MV-4-11 (cell line): ENCODE measurements at places on chromosomes 5 and 9.

DNA sequence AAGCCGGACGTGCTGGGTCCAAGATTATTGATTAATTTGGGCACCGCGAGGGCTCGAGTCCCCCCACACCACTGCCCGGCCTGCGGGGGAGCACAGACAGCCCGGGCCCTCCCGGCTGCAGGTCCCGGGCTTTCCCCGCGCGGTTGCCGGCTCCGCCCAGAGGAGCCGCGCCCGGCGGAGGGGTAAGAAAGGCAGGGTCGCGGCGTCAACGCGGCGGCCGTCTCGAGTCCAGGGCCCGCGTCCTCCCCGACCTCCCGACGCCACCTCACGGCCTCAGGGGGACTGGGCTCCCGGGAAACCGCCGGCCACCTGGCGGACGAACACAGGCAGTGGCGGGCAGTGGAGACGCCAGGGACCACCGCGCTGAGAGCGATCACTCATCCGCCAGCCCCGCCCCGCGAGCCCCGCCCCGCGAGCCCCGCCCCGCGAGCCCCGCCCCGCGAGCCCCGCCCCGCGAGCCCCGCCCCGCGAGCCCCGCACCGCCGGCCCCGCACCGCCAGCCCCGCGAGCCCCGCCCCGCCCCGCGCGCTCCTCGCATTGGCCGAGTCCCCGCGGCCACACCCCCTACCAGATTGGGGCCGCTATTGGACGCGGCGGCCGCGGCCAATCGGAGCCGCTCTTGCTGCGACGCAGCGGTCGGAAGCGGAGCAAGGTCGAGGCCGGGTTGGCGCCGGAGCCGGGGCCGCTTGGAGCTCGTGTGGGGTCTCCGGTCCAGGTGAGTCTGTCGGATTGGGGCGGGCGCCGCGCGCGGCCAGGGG is at the start of gene MRPL41:
MRPL41 (plus strand) TSS at position 616 of the 758 bp plus-strand sequence. CDS start 203 bp downstream, outside the sequence.
- peak; percentile 83 for DNase-seq

DNA sequence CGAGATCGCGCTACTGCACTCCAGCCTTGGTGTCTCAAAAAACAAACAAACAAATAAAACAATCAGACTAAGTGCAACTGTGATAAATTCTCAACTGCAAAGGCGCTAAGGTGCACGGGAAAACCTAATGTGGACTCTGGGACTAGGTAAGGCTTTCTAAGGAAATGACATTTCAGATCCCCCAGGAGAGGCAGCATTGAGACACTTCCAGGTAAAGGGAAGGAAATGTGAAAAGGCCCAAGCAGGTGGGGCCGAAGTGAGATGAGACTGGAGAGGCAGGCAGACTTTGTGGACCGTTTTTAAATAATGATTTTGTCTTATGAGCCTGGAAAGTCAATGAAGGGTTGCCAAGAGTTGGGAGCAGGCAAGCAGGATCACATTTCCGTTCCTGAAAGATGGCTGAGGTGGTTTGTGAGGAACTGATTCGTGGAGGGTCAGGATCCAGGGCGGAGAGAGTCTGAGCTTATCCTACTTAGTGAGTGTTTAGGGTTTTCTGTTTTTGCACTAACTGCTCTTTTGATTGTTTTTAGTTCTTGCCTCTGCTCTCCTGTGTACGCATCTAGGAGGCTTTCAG is 2.0 kb upstream of the APBA1 start:
- no peak for DNase-seq

DNA sequence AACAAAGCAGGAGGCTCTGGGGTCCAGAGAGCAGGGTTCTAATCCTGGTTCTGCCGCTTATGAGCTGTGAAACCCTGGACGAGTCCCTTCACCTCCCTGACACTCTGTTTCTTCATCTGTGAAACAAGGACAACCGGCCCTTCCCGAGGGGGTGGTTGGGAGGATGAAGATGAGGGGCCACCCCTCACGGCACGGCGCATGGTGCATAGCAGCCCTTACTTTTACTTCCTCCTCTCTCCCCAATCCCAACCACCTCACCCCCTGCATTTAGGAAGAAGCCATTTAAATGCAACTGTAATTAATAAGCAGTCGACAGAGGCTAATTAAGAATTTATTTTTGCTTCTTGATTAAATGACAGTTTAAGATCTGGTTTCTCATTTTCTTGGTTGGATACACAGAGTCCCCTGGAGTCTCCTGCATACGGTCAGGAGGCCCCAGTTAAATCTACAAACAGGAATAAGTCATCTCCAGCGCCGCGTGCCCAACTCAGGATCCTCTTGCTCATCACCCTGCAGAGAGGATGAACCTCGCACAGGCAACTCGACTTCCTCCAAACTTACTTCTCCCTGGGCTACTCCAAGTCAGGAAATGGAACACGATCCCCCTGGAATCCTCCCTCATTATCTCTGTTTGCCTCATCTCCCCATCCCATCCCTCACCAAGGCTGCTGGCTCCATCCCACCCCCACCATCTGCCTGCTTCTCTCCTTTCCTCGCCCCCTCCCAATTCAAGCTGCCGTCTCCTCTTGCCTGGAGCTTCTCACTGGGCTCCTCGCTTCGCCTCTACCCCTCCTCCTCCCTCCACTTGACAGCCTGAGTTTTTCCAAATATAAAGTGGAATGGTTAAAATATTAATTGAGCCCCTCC is 95.9 kb downstream of the HRH2 start:
- no peak for DNase-seq

DNA sequence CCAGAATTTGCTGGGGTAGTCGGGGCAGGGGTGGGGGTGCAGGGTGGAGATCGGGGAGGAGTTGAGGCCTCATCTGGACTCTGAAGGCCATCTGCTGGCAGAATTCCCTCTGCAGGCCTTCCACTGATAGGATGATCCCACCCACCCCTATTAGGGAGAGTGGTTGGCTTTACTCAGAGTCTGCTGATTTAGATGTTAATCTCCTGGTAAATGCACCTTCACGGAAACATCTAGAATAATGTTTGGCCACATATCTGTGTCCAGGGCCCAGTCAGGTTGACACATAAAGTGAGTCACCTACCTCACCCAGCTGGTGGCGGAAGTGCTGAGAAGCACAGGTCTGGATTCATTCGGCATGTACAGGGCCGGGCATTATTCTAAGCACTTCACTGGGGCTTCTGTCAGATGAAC is 50.0 kb downstream of the DAPK1 start:
- no peak for DNase-seq

- DNase-seq, result no peak
These were observed 59.5 kb downstream of the STX17 start for GRCh38 chr9:99966001-99966400.

GRCh38 chr5:67301285-67301903 is 104.8 kb upstream of the CD180 start:
- DNase-seq, result peak; percentile 76

- no peak for DNase-seq
These were observed 84.3 kb downstream of the SIL1 start for GRCh38 chr5:139113892-139114291.

DNA sequence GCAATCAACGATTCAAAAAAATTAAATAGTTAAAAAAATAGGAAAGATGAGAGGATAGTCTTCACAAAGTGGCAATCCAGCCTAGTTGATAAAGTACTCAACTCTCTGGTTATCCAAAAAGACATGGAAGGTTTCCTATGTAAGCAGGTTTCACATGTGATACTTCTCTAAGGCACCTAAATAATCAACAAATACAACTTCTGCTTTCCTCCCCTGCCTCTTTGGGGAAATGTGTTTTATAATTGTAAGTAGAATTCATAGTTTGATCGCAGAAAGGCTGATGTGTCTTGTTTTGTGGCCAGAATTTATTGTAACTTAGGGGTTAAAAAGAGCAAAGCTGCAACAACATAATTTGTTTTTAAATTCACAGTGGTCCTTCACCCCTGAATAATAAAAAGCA is 855.5 kb upstream of the DMAC1 start:
- peak; percentile 58 for DNase-seq

GRCh38 chr9:94687451-94687850 is 39.0 kb upstream of the AOPEP start:
- no peak for DNase-seq

DNA sequence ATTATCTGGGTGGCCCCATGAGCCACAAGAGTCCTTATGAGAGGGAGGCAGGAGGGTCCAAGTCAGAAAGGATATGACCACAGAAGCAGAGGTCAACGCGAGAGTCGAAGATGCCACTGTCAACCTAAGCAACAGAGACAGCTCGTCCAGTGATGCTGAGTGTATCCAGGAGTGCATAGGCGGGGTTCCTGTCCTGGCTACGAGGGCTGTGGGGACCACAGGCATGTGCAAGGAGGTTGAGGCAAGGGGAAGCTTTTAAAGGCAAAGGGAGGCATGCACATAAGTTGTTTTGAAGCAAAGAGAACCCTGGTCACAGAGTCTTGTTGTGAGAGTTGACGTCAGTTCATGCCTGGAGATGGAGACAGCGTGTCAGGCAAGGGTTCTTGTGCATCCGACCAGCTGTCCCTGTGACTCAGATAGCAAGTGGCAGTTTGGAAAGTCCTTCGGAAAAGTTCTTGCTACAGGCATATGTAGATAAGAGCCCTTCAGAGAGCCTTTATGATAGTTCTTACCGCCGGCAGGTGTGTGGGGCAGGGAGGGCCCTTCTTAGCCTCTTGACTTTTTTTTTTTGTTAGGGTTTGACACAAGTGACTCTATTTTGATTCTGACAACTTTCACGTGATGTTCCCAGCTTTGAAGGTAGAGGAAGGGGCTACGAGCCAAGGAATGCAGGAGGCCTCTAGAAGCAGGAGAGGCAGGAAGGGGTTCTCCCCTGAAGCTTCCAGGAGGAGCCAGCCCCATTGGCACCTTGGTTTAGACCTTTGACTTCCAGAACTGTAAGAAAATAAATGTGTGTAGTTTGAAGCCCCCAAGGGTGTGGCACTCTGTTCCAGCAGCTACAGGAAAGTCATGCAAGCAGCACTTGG is 66.0 kb upstream of the FCN1 start:
- DNase-seq, result no peak
